SK-N-SH treated with all-trans-retinoic acid at 6 μM for 48 hours (cell line): ENCODE measurements at places on chromosomes 11 and 22.

- ATAC-seq = no peak
Observed at GRCh38 chr11:71385091-71385490, 63.1 kb downstream of the DHCR7 start.

GRCh38 chr22:48782811-48783511, 1044.7 kb downstream of the BRD1 start:
- no peak for ATAC-seq

DNA sequence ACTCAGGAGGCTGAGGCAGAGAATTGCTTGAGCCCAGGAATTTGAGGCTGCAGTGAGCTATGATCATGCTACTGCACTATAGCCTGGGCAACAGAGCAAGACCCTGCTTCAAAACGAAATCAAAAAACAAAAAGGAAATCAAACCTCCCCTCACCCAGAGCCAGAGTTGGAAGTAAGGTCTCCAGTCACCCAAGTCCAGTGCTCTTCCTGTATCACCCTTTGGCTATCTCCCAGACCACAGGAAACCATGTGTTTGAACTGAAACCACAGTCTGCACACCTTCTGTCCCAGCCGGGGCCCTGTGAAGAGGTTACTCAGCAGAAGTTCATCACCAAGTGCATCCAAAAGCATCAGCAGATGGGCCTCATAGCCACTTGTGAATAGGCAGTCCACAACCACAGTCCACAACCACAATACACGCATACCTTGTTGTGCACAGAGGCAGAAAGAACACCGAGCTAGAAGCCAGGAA, 4.6 kb downstream of the MYH9 start:
- ATAC-seq = no peak

- peak; percentile 40 for ATAC-seq
Observed at GRCh38 chr11:13963169-13963948, 836 bp downstream of the SPON1 start.

- no peak for ATAC-seq
Observed at GRCh38 chr11:61368646-61369045, 6.5 kb downstream of the TMEM138 start.
